ENCODE measurements at places on chromosomes 13 and 19.
A peak's percentile ranks its signal among the peaks of the same experiment; 100 is the strongest.

DNA sequence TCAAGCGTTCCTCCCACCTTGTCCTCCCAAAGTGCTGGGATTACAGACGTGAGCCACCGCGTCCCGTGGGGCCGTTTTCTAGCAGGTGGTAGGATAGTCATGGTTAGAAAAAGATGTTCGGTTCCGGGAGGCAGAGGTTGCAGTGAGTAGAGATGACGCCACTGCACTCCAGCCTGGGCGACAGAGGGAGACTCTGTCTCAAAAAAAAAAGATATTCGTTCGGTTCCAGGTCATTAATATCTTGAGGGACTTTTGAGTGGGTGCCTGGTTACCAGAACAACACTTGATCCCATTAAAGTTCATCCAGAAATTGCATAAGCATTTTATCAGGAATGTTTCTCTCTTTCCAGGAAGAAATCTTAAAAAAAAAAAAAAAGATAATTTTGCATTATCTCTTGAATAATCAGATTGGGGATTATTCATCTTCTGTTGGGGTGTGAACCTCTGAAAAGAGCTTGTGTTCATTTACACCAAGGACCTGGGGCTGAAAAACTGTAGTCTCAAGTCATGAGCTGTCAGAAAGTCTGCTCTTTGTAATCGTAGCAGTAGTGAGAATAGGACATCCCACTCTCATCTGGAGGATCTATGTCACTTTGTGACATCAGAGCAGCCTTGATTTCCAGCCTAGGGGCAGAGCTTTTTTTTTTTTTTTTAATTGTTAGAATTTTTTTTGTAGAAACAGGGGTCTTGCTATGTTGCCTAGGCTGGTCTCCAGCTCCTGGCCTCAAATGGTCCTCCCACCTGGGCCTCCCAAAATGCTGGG is 1.0 kb upstream of the ETHE1 start:
- DNase-seq, result peak; percentile 15

DNA sequence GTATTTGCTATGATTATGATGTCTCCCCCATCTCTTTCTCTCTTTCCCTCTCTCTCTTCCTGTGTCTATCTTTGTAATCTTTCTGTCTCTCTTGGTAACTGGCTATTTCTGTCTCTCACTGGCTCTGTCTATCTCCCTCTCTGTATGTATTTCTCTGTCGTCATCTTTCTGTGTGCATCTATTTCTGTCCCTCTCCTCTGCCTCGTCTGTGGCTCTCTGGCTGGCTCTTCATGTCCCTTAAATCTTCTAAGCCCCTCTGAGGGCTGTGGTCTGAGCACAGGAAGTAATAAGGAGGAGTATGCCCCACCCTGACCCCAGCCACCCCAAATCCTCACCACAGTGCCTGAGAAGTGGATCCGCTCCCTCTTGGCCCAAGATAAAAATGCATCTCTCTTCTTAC is 104.4 kb downstream of the DNAJC15 start:
- DNase-seq, result no peak

DNA sequence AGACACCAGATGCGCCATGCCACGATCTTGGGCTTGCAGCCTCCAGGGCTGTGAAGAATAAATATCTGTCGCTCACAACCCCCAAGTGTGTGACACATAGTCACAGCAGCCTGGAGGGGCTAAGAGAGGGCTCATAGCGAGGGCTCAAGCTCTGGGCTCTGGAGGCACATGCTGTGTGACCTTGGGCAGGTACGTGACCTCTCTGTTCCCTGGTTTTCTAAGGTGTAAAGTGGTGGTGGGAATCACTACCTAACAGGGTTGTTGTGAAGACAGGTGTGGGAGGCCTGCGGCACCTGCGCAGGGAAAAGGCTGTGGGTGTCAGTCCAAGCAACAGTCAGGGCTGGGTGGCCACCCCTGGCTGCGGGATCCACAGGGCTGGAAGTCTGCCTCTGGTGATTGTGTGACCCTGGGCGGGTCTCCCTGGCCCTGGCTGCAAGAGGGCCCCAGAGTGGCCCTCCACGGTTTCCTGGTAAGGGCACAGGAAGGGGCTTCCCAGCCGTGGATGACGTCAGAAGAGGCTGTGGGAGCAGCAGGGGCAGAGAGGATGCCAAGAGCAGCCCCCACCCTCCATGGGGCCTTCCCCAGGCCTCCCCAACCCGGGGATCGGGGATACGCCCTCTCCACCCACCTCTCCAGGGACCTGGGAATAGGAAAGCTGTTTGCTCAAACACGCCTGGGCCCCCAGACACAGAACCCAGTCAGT is 218.8 kb upstream of the SGCG start:
- no peak for DNase-seq

DNA sequence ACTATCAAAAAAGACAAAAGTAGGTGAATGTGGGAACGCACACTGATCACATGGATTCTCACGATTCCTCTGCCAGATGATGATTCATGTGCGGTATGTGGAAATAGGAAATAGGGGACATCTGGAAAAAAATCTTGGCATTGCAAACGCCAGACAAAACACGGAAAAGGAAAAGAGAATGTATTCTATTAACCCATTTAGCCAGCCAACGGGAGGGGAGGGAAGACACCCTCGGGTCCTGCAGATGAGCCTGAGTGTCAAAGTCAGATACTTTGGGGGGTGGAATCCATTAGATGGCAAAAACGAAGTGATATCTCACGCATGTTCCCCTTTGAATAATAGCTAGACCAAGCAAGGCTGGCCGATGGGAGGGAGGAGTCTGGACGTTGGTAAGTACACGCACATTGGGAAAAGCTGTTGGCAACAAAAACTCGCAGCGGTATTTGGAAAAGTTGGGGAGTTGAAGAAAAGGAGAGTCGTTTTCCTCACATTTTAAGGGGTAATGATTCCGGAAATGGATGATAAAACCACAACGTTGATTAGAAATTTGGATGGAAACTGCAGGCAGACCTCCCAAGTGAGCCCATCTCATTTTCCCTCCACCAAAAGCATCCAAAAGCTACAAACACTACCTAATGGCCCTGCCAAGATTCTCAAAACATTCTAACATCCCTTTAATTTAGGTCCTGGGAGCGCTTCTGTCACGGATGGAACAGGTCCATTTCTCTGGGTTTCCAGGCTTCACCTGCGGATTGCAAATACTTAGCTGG is 73.6 kb downstream of the COL4A1 start:
- peak; percentile 48 for DNase-seq

- DNase-seq, result no peak
Observed at GRCh38 chr19:1947651-1948209, 6.8 kb downstream of the CSNK1G2 start.

- no peak for DNase-seq
Observed at GRCh38 chr19:34766386-34766785, 6.6 kb downstream of the ZNF599 start.

DNA sequence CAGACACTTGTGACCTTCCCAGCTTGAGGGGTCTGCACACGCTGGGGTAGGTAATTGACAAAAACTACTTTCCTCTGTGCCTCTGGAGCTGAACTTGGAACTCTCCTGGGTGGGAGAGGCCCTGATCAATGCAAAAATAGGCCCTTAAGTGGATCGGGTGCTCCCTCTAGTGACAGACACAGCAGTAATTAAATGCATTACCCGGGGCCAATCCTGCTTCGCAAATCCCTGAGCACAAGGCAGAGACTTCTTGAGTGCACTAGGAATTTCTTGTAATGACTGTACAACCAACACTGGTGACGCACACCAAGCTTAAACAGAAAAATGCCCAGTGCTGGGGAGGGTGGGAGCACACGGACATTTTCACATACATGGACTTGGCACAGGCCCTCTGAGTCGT is 10.6 kb upstream of the UBE2S start:
- no peak for DNase-seq

GRCh38 chr13:39159393-39159792 is 121.1 kb downstream of the NHLRC3 start:
- DNase-seq, result no peak

DNA sequence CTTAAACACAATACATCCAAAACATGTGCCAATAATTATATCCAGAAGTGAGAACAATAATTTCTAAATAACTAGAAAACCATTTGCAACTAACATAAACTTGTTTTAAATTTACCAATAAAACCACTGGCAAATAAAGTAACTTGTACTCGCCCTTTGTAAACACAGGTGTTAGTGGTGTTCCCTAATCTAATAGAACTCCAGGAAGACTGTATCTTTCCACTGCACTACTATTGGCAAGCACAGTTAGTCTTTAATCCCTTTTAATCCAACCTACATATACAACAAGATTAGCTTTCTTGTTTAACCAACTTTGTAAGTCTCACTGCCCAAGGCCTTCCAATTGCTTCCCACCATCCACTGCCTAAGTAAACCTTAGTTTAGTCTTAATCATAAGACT is 79.5 kb downstream of the PCDH9 start:
- no peak for DNase-seq

DNA sequence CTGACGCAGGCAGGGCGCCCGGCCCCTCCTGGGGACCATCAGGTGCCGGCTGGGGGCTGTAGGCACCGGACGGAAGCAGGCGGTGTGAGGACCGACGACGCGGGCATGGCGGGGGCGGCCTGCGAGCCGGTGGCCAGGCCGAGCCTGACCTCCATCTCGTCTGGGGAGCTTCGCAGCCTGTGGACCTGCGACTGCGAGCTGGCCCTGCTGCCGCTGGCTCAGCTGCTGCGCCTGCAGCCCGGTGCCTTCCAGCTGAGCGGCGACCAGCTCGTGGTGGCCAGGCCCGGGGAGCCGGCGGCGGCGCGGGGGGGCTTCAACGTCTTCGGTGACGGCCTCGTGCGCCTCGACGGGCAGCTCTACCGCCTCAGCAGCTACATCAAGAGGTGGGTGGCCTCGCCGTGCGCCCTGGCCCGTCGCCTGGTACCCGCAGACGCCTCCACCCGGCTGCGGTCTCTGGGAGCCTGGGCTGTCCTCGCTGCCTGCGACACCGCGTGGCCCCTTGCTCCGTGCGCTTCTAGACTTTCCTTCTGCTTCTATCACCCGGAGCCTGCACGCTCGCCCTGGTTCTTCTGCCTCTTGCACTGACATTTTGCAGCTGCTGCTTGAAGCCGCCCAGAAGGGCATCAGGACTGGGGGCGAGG is 460 bp downstream of the MEDAG start:
- DNase-seq, result no peak

DNA sequence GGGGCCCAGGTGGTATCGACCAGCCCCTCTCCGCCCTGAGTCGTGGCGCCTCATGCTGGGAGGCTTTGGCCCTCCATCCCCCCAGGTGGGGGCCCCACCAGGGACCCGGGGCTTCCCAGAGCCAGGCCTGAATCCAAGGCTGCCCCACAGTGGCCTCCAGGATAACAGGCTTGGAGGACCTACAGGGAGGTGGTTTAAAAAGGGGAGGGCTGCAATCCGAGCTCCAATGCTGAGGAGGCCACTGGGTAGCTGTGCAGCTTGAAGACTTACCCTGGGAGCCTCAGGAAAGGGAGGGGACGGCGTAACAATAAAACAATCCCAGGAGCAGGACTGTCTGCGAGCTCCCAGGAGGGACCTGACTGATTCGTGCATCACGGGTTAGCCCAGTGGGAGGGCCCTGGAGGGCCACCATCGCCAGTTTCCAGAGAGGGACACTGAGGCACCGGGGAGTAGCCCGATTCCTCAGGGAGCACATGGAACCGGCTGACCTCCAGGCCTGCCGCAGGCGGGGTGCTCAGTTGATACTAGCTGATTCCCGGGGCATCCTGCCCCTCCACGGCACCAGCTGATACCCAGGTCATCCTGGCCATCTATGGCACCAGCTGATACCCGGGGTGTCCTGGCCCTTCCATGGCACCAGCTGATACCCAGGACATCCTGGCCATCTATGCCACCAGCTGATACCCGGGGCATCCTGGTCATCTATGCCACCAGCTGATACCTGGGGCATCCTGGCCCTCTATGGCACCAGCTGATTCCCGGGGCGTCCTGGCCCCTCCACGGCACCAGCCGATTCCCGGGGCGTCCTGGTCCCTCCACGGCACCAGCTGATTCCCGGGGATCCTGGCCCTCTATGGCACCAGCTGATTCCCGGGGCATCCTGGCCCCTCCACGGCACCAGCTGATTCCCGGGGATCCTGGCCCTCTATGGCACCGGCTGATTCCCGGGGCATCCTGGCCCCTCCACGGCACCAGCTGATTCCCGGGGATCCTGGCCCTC is 3.7 kb upstream of the C2CD4C start:
- DNase-seq, result no peak

GRCh38 chr13:95579303-95579702 is 26.8 kb downstream of the CLDN10 start:
- DNase-seq, result no peak

DNA sequence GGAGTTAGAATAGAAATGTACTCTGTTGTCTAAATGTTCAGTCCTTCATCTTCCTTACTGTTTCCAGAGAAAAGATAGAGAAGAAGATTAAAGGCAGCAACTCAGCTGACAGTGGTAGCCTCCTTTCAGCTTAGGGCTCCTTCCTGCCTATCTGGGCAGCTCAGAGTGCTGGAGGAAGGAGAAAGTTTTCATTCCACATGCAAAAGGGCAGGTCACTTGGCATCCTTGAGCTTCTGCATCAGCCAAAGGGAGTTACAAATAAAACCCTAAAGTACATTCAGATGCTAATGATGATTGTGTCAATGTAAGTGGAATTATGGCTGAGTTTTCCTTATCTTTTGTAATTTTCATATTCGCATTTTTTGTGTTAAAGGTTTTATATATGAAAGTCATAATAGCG is 58.9 kb downstream of the ESD start:
- DNase-seq, result no peak

DNA sequence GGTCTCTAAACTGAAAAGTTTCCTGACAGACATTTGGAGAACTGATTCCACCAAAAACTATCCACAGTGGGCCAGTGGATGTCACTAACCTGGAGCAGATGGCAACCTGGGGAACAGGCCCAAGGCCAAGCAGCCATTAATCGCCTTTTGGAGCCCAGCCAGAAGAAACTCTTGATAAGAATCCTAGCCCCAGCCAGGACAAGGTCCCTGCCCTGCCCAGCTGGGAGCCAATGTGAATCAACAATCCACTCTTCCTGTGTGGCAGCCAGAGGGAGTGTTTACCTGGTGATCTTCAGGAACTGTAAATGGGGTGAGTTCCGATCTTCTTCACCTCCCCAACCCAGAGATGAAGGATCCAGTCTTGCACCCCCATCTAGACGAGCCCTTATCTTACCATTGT is 14.5 kb upstream of the IGSF23 start:
- no peak for DNase-seq

GRCh38 chr19:40687525-40688016 is 2.9 kb downstream of the NUMBL start:
- peak; percentile 83 for DNase-seq

DNA sequence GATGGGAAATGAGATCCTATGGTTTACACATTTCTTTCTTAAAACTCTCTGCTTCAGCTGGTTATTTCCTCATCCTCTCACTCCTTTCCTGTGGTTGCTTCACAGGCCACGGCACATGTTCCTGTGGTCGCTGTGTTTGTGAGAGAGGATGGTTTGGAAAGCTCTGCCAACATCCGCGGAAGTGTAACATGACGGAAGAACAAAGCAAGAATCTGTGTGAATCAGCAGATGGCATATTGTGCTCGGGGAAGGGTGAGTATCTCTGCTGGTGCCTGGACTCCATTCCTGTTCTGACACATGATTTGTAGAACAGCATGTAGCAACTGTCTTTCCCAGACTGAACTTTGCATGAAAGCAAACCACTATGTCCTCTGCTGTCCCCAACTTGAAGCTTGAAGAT is 254.2 kb downstream of the ITGBL1 start:
- DNase-seq, result no peak

- DNase-seq, result no peak
Observed at GRCh38 chr19:41398050-41398418, 416 bp downstream of the BCKDHA start.

Data from thoracic aorta (tissue), 2 donors.